Fibroblast of lung (primary cell): ENCODE measurements at places on chromosomes 2 and 18.

- DNase-seq: peak; percentile 86
Measured at GRCh38 chr2:174597345-174598047, at the start of gene WIPF1. TSS of gene WIPF1 (minus strand) at chr2:174597804. CDS start at chr2:174585573, 12,231 bp downstream.

DNA sequence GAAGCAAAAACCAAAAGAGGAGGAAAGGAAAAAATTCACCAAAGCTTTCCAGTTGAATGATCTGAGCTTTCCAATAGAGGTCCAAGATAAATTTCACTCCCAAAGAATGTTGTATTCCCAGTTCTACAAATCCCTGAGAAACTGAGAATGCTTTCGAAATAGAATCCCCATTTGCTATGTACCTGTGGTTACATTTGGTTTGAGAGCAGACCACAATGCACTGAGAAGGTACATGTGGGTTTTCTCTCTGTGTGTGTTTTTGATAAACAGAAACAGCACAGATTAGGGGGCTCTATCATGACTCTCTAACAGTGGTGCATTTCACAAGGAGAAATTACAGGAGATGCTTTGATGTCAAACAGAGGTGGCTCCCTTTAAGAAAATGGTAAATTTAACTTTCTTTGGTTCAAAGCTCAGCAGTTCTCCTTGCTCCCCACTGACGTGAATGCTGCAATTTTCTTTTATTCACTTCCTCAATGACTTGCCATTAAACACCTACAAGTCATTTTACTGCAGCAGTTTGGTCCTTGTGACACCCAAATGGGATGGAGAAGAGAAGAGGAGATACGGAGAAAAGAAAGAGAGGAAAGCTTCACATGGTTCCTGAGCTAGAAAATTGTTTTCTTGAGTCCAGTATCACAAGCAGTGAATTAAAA, 108.7 kb downstream of the EPHA4 start:
- peak; percentile 59 for DNase-seq

GRCh38 chr2:48668992-48669391, 51.3 kb downstream of the GTF2A1L start:
- DNase-seq: no peak

GRCh38 chr2:158484892-158485556, 28.3 kb downstream of the PKP4 start:
- DNase-seq: no peak

DNA sequence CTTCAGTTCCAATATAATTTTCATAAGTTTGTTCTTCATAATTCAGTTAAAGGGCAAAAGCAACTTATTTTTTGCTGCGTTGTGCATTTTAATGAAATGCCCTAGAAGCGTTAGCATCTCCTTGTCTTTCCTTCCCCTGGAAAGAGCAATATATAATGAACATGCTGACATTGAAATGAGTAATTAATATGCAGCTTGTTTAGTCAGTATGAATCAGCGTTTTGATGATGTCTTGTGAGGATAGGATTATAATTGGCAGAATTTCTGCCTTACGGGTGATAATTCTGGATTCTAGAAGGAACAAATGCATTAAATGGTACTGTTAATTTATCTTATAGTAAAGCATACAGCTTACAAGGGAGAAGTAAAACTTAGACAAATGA, 152.3 kb upstream of the MMADHC start:
- peak; percentile 40 for DNase-seq
